ENCODE measurements at places on chromosomes 16 and 17.
A peak's percentile ranks its signal among the peaks of the same experiment; 100 is the strongest.

DNA sequence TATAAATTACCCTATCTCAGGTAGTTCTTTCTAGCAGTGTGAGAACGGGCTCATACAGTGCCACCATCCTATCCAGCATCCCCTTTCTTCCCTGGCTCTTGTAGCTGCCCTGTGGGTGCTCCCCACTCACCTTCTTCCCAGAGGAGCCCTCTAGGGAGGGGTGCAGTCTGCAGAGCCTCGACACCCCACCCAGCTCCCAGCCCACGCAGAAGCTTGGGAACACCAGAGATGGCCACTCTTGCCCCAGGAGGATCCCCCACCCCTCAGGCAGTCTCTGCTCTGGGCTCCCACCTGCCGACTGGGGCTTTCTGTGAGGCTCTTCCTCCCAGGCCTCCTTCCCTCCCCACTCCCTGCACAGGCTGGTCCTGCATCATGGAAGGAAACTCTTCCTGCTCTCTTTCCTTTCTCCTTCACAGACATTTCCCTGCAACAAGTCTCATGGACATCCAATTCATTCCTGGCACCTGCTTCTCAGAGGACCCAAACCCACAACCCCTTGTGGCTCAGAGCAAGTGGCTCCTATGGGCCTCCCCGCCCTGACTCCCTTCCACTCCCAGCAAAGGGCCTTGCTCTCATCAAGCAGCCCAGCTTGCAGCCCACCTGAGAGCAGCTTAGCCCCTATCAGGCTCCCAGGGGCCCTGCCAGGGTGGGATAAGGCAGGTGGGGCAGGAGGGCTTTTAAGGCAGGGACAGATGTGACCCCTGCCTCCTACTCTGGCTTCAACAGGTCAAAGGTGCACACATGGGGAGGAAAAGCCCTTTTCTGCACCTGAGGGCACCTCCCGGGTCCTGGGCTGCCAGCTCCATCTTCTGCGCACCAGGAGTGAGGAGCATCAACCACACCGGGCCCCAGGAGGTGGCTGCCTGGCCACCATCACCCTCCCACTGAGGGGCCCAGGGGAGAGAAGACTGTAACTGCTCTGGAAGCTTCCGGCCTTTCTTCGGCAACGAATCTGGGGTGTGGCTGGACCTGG lies 263.8 kb upstream of the TNRC6C start:
- H3K27me3 ChIP-seq: peaks cover 87% of the 10 kb centered on the region
- H3K27ac ChIP-seq: no peak overlapping the region
- no peak for DNase-seq

GRCh38 chr17:28612531-28612930 lies 1.5 kb downstream of the RSKR start:
- H3K4me1 ChIP-seq: peaks cover 39% of the 10 kb centered on the region
- H3K27ac ChIP-seq: peak overlapping the region; percentile 32
- H3K27me3 ChIP-seq: no peaks in the 10 kb centered on the region
- peaks cover 14% of the 10 kb centered on the region for H3K36me3 ChIP-seq
- DNase-seq: no peak
- no peak overlapping the region for H3K4me3 ChIP-seq

DNA sequence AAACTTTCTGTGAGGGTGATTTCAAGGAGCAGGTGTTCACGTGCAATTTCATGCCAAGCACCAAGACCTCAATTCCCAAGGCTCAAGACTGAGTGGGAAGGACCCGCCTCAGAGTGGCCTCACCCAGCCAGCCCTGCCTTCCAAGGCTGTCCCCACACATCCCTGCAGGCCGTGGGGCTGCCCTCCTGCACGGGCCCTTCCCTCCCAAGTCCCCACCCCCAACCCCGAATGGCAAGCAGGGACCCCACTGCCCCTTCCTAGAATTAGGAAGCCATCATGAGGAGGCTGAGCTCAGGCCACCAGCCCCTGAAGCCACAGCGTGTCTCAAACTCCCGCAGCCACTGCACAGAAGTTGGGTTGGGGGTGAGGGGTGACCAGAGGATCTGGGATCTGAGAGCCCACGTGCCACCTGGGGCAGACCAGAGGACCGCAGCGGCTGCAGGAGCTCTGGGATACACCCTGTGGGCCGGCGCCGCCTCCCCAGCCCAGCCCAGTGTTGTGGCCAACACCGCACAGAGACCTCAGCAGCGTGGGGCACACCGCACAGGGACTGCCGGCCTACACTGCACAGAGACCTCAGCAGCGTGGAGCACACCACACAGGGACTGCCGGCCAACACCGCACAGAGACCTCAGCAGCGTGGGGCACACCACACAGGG lies 20.7 kb downstream of the GNPTG start:
- no peaks in the 10 kb centered on the region for H3K36me3 ChIP-seq
- no peak overlapping the region for H3K27ac ChIP-seq
- DNase-seq: no peak
- H3K4me1 ChIP-seq: peaks cover 4% of the 10 kb centered on the region
- no peaks in the 10 kb centered on the region for H3K27me3 ChIP-seq
- no peak overlapping the region for H3K4me3 ChIP-seq

GRCh38 chr16:88649195-88649923 lies 1.5 kb downstream of the CYBA start:
- no peak for DNase-seq
- peaks cover 12% of the 10 kb centered on the region for H3K36me3 ChIP-seq
- peak overlapping the region; percentile 92 for H3K4me3 ChIP-seq
- H3K4me1 ChIP-seq: peaks cover 48% of the 10 kb centered on the region
- peak overlapping the region; percentile 90 for H3K27ac ChIP-seq

- no peaks in the 10 kb centered on the region for H3K4me1 ChIP-seq
- no peaks in the 10 kb centered on the region for H3K36me3 ChIP-seq
- no peak overlapping the region for H3K27ac ChIP-seq
Observed at GRCh38 chr16:83353241-83353640, 454.5 kb upstream of the HSBP1 start.

DNA sequence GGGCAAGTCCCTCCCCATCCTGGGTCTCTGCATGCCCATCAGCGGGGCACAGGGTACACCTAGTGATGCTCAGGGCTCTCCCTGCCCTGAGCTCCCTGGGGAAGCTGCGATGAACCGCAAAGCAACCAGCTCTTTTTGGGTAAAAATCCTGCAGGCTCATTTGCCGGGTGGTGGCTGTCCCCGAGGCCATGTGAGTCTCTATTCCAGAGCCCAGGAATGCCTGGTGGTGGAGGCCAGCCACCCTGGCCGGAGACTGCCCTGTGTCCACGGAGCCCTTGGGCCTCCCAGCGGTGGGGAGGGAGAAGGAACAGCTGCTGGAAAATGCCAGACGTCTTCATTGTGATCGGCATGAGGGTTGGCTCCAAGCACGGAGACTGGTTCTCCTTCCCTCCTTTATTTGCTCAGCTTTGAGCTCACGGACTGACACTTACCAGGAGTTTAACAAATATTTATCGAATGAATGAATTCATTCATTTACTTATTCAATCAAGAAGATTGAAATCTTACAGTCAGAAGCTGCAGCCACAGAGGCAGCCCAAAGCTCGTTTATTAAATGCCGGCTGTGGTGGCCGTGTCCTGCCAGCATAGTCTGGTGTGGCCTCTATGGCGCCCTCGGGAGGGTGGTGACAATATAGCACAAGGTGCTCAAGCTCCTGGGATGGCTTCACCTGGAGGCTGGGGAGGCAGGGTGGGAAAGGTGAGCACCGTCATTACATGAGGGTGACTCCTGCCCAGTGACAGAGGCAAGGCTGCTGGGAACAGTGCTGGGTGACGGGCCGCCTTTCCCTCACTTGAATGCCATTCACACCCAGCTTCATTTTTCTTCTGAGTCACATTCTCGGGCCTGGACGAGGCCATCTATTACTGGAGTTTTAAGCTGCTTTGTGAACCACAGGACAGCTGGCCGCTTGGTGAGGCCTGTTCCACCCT lies 31.1 kb upstream of the JPH3 start:
- no peaks in the 10 kb centered on the region for H3K4me1 ChIP-seq
- DNase-seq: no peak
- no peak overlapping the region for H3K4me3 ChIP-seq
- H3K36me3 ChIP-seq: no peaks in the 10 kb centered on the region
- no peak overlapping the region for H3K27ac ChIP-seq
- H3K27me3 ChIP-seq: peaks cover 23% of the 10 kb centered on the region

- no peak overlapping the region for H3K4me3 ChIP-seq
- H3K36me3 ChIP-seq: no peaks in the 10 kb centered on the region
- no peaks in the 10 kb centered on the region for H3K27me3 ChIP-seq
Observed at GRCh38 chr17:17309356-17309755, 6.2 kb downstream of the NT5M start.

- H3K4me3 ChIP-seq: peak within 1 kb of the TSS; percentile 72
- peak within 1 kb of the TSS; percentile 49 for H3K27ac ChIP-seq
- H3K27me3 ChIP-seq: no peaks in the 10 kb centered on the region
- peak; percentile 76 for DNase-seq
- peaks cover 8% of the 10 kb centered on the region for H3K4me1 ChIP-seq
- no peaks in the 10 kb centered on the region for H3K36me3 ChIP-seq
Observed at GRCh38 chr17:27455914-27456680, at the start of gene KSR1. KSR1 (plus strand) TSS chr17:27456448; CDS start chr17:27456644, 196 bp downstream.

- peak overlapping the region; percentile 80 for H3K4me3 ChIP-seq
- H3K27me3 ChIP-seq: no peaks in the 10 kb centered on the region
- DNase-seq: no peak
- H3K4me1 ChIP-seq: peaks cover 35% of the 10 kb centered on the region
Observed at GRCh38 chr16:680967-681745, 946 bp downstream of the STUB1 start.

DNA sequence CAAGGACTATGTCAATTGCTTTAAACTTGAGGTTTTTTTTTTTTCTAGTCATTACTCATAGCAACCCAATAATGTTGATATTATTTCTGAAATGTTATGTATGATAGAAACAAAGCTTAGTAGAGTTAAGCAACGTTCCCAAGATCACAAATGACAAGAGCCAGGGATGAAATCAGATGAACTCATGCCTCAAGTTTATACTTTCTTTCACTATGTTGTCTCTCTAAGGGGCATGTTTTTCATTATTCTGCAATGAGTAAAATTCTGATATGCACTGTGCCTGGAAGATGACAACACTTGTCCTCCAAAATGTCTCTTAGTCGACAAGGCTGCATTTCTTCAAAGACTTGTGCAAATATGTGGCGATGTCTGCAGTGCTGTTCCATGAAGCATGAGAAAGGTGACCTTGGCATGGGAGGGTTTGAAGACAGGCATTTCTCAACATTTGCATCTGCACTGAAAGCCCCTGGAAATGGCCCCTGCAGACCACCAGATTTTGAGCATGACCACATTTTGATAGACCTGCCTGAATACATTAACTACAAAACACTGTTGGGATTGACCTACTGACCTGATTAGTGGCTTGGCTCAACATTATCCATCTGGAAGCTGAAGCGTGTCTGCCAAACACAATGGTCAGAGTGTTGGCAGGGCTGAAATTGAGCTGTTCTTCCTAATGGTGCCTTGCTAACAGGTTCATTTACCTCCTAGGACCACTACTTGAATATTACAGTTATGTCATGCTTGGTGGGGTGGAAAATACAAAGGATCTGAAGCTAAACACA lies 1027.5 kb downstream of the CDH11 start:
- H3K4me1 ChIP-seq: no peaks in the 10 kb centered on the region
- no peaks in the 10 kb centered on the region for H3K36me3 ChIP-seq

DNA sequence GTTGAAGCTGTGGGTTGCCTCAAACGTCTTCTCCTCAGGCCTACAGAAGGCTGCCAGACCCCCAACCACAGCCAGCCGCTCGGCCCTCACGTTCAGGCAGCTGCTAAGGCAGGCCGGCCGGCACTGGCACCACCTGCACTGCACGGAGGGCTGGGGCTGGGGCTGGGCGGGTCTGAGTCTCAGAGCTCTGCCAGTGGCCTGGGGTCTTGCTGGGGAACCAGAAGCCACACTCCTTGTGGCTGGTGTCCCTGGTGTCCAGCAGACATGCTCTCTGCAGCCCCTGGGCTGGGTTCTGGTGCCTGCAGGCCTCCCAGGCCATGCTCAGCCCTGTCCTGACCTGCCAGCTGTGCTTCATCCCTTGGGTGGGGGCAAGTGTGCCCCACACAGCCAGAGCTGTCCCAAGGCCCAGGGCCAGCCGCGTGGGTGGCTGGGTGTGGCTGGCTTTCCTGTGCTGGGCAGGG lies 42.0 kb downstream of the BAHCC1 start:
- peaks cover 4% of the 10 kb centered on the region for H3K4me1 ChIP-seq
- H3K27me3 ChIP-seq: no peaks in the 10 kb centered on the region
- no peak overlapping the region for H3K4me3 ChIP-seq
- H3K27ac ChIP-seq: no peak overlapping the region

DNA sequence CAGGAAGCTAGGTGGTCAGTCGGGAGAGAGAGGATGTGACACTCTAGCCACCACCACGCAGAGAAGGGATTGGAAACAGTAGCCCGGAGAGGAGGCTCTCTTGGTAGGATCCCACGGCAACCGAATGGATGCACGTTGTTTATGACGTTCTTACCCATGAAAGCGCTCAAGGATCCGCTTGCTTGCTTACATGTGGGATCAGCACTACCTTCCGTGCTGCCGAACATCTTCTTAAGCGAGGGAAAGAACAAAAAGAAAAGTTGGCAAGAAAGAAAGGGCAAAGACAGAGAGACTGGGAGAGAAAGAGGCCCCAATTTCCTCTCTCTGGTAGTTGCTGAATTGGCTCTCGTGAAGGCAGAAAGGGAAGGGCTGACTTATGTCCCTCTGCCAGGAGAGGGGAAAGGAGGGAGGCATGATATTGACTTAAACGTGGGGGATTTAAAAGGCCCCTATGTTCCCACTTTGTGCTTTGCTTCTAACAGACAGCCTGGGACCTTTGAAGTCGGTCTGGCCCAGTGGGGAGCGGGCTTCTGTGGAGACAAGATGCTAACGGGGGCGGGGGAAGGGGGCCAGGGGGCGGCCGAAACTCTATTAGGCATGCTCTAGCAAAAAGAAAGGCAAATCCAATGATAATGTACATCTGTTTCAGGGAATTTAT lies 35.4 kb downstream of the SNX20 start:
- H3K4me3 ChIP-seq: no peak overlapping the region
- no peak overlapping the region for H3K27ac ChIP-seq
- DNase-seq: no peak
- H3K4me1 ChIP-seq: peaks cover 3% of the 10 kb centered on the region
- H3K36me3 ChIP-seq: no peaks in the 10 kb centered on the region
- peaks cover 11% of the 10 kb centered on the region for H3K27me3 ChIP-seq

DNA sequence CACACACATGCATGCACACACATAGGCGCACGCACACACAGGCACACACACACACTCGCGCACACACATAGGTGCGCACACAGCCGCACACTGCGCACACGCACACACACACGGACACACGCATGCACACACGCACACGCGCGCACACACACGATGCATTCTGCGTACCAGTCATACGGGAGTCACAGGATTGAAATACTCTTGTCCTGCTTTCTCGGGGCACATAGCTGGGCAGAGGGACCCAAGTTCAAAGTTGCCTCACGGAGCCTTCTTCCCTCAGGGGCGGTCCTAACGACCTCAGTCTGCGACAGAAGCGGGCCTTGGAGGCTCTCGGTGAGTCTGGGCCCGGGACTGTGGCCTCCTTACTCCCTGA lies 56.0 kb downstream of the MRM1 start:
- no peak for DNase-seq
- H3K36me3 ChIP-seq: no peaks in the 10 kb centered on the region
- H3K4me1 ChIP-seq: peaks cover 11% of the 10 kb centered on the region
- no peak overlapping the region for H3K27ac ChIP-seq
- peak overlapping the region; percentile 73 for H3K4me3 ChIP-seq

- H3K4me1 ChIP-seq: peaks cover 71% of the 10 kb centered on the region
- peak; percentile 33 for DNase-seq
- H3K36me3 ChIP-seq: no peaks in the 10 kb centered on the region
- peak overlapping the region; percentile 100 for H3K27ac ChIP-seq
- H3K27me3 ChIP-seq: no peaks in the 10 kb centered on the region
Observed at GRCh38 chr17:7838090-7839075, 4.4 kb downstream of the KDM6B start.
